ENCODE measurements at places on chromosomes 16 and 17. TPM values are rescaled to one million over a fixed set of nuclear protein-coding genes. Genes with fewer than 3 reads are reported as not detected.

- no peak for DNase-seq
Measured at GRCh38 chr16:28930652-28931051, 1.1 kb upstream of the CD19 start.

GRCh38 chr16:61435346-61435745 is 600.9 kb downstream of the CDH8 start:
- DNase-seq, result no peak

The CFAP119 gene
- total RNA-seq, result 2.7 TPM

The TPSD1 gene
- not detected for total RNA-seq

DNA sequence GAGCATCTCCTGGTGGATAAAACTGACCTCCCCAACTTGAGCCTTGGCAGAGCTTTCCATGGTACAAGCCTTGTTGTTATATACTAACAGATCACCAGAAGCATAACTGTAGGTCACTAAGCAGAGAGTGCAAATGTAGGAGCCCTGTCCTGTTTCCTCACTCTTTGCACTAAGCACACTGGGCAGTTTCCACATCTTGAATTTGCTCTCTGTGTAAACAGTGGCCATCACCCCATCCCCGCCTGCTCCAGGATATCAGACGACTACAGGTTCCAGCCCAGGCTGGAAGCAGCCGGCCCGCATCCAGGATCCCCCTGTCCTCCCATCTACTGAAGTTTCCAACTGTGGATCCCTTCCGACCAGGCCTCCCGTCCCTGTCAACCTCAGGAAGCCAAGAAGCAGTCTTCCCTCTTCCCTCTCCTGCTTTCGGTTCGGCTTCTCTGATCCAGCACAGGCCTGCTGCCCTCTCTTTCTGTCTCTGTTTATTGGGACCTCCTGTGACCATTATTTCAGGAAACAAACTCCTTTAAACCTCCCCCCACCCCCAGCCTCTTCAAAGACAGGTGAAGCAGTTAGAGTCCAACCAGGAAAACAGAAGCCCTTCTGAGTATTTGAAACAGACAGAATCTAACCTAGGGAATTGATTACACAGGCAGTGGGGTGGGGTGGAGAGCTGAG is 22.6 kb upstream of the CACNG4 start:
- DNase-seq, result no peak

DNA sequence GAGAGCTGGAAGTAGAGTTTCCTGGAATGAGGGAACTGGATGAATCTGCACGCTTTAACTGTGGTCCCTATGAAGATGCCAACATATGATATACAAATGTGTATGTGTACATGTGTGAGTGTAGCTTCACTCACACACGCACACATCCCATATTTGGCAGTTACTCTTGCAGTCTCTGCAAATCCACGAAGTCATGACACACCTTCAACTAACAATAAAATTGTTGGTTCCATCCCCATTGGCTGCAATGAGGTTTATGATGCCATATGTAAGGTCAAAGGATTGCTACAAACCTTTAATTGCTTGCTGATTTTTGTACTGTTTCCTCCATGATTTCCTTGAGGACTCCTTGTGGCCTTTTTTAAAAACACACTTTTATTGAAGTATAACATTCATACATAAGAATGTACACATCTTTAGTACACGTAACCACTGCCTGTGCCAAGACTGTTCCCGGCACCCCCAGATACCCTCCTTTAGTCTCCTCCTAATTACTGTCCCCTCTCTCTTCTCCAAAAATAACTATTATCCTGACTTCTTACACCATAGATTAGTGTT is 22.0 kb downstream of the MYO1D start:
- DNase-seq, result no peak

- no peak for DNase-seq
Measured at GRCh38 chr17:31560616-31561235, 169.3 kb downstream of the RAB11FIP4 start.

- DNase-seq, result no peak
Measured at GRCh38 chr17:50058296-50058953, 2.5 kb downstream of the ITGA3 start.

The PRR35 gene
- not detected for total RNA-seq

DNA sequence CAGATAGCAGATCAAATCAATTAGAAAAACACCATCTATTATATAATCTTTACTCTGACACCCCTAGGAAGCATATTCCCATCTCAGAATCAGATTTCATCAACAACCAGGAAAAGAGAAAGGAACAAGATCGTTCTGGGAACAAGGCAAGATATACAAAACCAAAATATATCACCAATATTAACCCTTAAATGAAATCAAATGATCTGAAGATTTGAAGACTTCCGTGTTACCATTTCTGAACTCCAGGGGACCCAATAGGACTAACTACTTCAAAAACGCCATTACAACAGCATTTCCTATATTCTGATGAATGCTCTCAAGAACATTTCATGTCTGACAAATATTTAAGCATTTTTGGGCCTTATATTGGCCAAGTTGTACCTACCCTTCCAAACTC is 624.2 kb upstream of the ZFHX3 start:
- no peak for DNase-seq

The EPN3 gene
- total RNA-seq, result not detected

DNA sequence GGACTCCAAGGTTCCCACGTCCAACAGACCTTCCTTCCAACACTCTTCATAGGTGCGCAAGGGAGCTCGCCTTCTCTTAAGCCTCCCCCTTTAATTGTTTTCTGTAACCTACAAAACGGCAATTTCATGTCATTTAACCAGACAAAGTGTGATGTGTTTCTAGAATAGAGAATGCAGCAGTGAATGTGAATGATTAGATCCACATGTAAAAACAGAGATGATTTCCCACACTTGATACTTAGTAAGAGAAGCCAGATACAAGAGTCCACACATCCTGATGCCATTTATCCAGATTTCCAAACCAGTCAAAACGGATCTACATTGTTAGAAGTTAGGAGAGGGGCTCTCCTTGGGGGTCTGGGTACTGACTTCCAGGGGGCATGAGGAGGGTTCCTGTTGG is 89.3 kb downstream of the IRF8 start:
- DNase-seq, result no peak

All from fibroblast of the aortic adventitia (primary cell).